NCI-H1930 (cell line): ENCODE measurements at places on chromosomes 2 and 18.
A peak's percentile ranks its signal among the peaks of the same experiment; 100 is the strongest.

- DNase-seq, result peak; percentile 39
These were observed 373.0 kb downstream of the ZEB2 start for GRCh38 chr2:144146876-144147275.

DNA sequence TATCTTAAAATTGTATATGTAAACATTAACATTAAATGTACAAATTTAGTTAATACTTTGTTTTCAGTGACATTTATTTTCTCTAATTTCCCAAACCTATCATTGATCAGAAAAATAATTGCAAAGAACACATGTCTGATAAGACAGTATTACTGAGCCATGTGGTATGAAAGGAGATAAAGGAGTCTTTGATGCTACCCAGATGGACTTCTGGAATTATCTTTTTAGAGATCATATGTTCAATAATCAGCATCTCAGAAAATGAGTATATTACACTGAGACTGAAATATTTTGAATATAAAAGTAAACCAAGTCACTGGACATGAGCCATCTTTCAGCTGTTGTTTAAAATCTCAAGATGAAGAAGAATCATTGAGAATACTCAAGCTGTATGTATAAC lies 153.3 kb downstream of the PHLPP1 start:
- no peak for DNase-seq

DNA sequence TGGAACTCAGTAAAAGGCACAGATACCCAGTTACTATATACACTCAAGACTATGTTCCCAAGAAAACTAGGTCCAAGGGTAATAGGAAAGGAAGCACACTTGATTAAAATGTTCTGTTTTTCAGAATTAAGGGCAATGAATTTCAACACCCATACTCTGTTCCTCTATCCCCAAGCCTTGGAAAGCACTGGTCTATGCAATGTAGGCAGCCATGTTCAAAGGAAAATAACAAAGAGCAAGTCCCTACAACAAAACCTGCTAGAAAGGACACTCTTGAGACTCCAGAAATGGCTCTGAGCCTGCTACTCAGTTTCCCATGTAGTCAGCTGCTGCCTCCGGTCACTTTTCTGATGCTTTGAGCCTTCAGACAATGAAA lies 6.8 kb downstream of the CYB5A start:
- DNase-seq, result no peak

- DNase-seq, result no peak
These were observed 265.1 kb downstream of the MEIS1 start for GRCh38 chr2:66699793-66700676.

- DNase-seq, result no peak
These were observed 525.5 kb upstream of the CHAC2 start for GRCh38 chr2:53242090-53242489.

GRCh38 chr2:80579756-80580155 lies 275.2 kb upstream of the LRRTM1 start:
- no peak for DNase-seq

- no peak for DNase-seq
These were observed 158.1 kb downstream of the TTC32 start for GRCh38 chr2:19743641-19744040.

DNA sequence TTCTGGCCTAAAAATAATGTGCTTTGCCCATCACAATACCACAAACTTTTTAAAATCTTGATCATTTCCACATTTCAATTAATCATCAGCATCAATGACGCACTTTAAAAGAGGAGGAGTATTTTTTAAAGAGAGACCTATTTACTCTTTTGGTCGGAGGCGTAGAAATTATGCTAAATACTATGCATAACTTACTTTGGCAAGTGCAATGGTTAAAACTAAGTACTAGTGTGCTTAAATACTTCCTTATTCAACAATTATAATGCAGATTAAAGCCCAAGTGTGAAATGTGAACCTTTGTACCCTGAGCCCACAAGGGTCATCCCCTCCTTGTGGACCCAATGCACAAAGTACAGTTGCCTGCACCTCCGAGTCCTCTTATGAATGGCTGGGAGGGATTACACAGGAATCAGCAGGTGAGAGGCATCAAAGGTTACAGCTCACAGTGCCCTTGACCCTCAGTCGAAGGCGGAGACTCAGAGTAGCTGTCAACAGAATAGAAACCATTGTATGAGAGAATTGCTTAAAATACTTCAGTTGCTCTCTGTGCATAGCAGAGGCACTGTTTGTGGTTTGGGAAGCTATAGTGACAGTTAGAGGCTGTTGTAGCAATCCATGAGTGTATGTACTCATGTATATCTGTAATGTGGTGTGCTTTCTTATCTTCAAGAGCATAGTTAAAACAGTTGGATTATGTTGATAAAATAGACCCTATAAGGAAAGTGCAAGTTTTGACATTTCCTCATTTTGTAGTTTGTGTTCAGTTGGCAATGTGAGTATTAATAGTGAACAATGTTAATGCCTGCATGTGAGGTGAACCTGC lies 151.7 kb upstream of the ITGA4 start:
- DNase-seq, result no peak

- no peak for DNase-seq
These were observed 84.8 kb upstream of the DNAJC10 start for GRCh38 chr2:182631299-182631698.

- no peak for DNase-seq
These were observed 251.5 kb upstream of the NXPH2 start for GRCh38 chr2:139031722-139032121.

- DNase-seq, result no peak
These were observed 39.2 kb downstream of the SCN1A start for GRCh38 chr2:166088634-166089033.

- DNase-seq, result no peak
These were observed 25.9 kb downstream of the MBD5 start for GRCh38 chr2:148046802-148047201.

DNA sequence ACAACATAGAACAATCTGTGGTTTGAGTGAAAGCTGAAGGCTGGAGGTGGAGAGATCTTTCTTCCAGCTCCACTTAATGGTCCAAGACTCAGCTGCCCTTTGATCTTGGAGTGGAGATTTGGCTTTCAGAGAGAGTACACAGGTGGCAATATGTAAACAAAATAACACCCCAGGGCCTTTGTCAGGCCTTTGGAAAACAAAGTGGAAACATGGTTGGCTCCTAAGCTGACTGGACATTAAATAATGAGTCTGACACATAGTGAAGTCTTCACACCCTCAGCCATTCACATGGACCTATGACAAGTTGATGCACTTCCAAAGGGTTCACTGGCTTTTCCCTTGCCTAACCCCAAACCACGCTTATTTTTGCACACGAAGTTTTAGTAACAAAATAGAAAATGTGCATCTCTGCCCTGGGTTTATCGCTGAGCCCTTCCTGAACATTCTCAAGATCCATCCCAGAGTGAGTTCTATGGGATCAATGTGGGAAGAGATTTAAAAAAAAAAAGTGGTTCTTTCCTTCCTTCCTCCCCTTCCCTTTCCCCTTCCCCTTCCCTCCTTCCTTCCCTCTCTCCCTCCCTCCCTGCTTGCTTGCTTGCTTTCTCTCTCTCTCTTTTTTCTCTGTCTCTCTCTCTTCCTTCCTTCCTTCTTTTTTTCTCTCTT lies 201.3 kb upstream of the NT5C1B start:
- no peak for DNase-seq

- no peak for DNase-seq
These were observed 1240.8 kb upstream of the CRIM1 start for GRCh38 chr2:35114765-35115164.

DNA sequence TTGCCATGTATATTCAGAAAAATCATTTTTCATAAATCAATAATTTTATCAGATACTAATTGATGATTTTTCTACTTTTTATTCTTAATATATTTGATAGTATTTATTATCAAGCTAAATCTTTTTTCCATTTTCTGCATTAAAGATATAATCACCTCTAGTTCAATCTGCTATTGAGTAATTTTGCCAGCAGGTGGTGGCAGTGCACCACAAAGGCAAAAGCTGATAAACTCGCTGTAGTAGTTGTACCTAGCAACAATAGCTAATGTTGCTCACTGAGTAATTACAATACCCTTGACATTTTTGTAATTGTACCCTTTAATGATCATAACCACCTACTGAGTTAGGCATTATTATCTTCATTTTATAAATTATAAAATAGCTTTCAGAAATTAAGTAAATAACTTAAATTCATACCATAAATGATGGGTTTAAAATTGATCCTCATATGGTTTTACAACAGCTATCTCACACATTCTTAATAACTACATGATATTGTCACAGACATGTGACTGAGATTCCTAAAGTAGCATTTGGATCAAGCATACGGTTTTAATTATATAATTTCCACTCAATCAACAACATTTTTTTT lies 52.0 kb upstream of the CALCRL start:
- DNase-seq, result no peak

DNA sequence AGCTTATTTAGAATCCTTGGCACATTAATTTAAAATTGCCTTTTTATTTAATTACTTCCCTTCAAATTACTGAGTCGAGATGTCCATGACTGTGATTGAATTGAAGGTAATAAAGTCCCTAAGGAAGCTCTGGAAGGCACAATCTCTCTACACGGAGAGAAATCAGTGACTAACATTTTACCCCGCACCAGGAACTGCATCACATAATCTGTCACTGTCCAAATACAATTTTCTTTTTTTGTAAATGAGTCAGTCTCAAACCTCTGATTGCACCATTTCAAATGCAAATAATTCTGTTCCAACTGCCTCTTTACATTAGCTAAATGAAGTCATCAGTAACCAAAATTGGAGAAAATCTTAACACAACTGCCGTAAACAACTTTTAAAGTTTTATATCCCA lies 311.9 kb downstream of the CCDC178 start:
- peak; percentile 28 for DNase-seq

DNA sequence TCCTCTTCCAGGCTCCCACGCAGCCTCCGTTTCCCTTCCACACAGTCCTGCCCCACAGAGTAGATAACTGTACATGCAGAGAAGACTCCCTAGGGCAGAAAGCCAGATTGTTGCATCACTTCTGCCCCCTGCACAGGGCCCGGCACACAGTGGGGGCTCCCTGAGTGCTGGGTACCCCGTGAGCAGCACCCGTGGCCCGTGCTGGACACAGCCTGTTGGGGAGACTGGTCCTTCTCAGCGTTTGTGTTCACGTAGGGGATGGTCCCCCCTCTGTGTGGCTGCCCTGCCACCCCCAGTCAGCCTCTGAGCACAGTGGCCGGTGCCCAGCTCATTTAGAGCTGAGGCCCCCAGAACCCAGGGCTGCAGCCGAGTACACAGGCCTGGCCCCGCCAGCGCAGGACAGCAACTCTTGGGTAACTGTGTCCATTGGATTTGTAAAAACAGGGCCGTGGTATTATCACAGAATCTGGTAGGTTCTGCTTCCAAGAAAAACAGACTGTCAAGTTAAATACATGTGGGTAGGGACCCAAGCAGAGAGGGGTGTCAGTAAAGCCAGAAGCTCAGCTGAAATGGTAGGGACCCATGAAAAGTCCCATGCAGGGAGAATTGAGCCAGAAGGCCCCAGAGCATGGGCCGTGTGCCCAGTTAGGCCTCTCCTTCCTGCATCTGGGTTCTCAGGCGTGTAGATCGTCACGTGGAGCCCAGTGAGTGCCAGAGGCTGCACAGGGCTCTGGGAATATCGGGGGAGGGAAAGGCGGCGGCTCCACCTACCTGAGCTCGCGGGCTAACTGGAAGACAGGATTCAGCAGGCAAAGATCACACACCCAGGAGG lies 257.3 kb downstream of the ATAD2B start:
- DNase-seq, result no peak
